Type B pancreatic cell (in vitro differentiated cells): ENCODE measurements at places on chromosomes 6 and 20. TPM values are rescaled to one million over a fixed set of nuclear protein-coding genes. Genes with fewer than 3 reads are reported as not detected.

GRCh38 chr6:33909737-33910136 is 105.9 kb upstream of the MLN start:
- no peaks in the 10 kb centered on the region for H3K36me3 ChIP-seq
- H3K27ac ChIP-seq, result no peak overlapping the region
- peaks cover 13% of the 10 kb centered on the region for H3K27me3 ChIP-seq
- no peak overlapping the region for H3K4me3 ChIP-seq
- DNase-seq, result no peak

Gene ENPP3
- total RNA-seq, result 0.07 and 0.82 TPM in 2 replicates

Gene FKBP1C
- total RNA-seq, result 0.63 and 0.79 TPM in 2 replicates

- no peak for DNase-seq
- peaks cover 17% of the 10 kb centered on the region for H3K36me3 ChIP-seq
- H3K4me3 ChIP-seq, result peak overlapping the region; percentile 31
- H3K27me3 ChIP-seq, result no peaks in the 10 kb centered on the region
Measured at GRCh38 chr6:138086573-138087196, 20.5 kb downstream of the PERP start.

DNA sequence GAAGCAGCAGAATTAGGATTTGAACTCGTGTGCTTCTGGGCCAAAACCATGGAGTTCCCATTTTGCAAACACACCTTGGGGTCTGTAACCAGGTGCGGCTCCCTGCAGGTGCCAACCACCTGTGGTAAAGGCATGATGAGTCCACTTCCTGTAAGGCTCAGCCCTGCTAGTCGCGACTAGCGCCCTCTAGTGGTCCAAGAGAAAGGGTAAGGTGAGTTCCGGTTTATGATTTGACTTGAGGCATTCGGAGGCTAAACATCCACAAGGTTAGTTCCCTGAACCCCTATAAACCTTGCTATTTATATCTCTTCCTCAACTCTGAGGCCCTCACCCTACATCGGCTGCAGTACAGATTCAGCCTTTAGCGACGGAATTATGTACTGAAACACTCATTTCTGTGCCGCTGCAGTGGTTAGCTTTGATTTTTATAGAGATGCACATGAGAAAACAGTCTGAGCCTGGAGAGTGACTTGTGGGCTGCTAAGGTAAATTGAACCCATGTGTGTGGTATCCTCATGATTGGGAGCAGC is 173.4 kb downstream of the PLCB1 start:
- peaks cover 38% of the 10 kb centered on the region for H3K4me1 ChIP-seq
- H3K27me3 ChIP-seq, result no peaks in the 10 kb centered on the region
- no peak for DNase-seq
- H3K27ac ChIP-seq, result no peak overlapping the region

DNA sequence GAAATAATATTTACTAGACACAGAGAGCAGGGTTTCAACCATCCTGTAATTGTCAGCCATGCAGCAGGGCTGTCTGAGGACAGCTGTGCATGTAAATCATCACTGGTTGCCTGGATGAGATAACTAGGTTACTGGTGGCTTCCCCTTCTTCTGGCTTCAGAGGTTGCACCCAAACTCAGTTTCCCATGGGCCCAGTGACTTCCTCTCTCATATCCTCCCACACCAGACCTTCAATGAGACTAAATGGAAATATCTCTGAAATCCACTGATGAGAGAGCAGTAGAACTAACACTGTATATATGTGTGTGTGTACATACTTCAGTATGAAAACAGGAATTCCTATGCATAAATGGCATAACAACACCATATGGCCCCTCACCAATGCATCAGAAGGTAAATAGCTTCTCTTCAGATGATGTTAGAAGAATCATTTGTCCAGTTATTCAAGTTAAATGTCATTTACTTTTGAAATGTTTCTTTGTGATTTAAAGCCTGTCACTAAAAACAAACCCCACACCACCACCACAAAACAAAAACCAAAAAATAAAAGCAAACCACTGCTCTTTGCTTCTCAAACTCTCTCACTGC is 51.0 kb upstream of the IL20RA start:
- DNase-seq, result no peak
- no peak overlapping the region for H3K4me3 ChIP-seq
- H3K27me3 ChIP-seq, result no peaks in the 10 kb centered on the region
- H3K36me3 ChIP-seq, result no peaks in the 10 kb centered on the region
- H3K4me1 ChIP-seq, result no peaks in the 10 kb centered on the region
- H3K27ac ChIP-seq, result no peak overlapping the region

GRCh38 chr6:141359953-141360352 is 772.8 kb upstream of the GJE1 start:
- DNase-seq, result no peak
- H3K4me1 ChIP-seq, result no peaks in the 10 kb centered on the region
- H3K4me3 ChIP-seq, result no peak overlapping the region
- no peaks in the 10 kb centered on the region for H3K27me3 ChIP-seq
